Effector CD8-positive, alpha-beta T cell (primary cell): ENCODE measurements at places on chromosomes 7 and 10.

GRCh38 chr10:62652564-62652963, 152.0 kb upstream of the ADO start:
- no peak for DNase-seq

- DNase-seq = no peak
Observed at GRCh38 chr7:39217783-39218182, 240.1 kb downstream of the POU6F2 start.

- no peak for DNase-seq
Observed at GRCh38 chr7:95322854-95323253, 1.5 kb downstream of the PON1 start.

- DNase-seq = no peak
Observed at GRCh38 chr10:78341953-78342614, 308.4 kb downstream of the RPS24 start.

DNA sequence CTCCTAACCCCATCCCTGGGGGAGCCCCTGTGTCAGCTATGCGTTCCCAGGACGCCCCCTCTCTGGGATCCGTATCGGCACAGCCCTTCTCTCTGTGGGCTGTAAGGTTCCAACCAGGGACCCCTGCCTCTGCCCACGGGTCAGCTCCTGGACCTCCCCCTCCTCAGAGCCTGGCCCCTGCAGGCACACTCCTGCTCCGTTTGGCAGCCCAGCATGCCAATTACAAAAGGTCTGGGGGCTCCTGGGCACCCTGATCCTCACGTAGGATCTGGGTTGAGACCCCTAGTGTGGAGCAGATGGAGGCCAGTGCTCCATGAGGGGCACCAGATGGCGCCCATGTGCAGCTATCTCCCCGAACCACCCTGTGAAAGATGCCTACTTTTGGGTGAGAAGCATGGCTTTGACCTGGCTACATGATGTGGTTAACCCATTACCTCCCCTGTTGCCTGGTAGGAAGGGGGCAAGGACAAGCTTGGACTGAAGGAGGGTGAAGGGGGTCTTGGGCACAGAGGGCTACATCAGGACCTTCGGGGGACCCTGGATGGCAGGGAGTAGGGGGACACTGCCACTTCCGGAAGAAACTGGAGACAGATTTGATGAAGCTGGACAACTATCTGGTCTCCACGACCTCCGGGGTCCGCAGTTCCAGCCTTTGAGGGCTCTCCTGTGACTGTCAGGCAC, 9.0 kb downstream of the TACR2 start:
- DNase-seq = no peak

DNA sequence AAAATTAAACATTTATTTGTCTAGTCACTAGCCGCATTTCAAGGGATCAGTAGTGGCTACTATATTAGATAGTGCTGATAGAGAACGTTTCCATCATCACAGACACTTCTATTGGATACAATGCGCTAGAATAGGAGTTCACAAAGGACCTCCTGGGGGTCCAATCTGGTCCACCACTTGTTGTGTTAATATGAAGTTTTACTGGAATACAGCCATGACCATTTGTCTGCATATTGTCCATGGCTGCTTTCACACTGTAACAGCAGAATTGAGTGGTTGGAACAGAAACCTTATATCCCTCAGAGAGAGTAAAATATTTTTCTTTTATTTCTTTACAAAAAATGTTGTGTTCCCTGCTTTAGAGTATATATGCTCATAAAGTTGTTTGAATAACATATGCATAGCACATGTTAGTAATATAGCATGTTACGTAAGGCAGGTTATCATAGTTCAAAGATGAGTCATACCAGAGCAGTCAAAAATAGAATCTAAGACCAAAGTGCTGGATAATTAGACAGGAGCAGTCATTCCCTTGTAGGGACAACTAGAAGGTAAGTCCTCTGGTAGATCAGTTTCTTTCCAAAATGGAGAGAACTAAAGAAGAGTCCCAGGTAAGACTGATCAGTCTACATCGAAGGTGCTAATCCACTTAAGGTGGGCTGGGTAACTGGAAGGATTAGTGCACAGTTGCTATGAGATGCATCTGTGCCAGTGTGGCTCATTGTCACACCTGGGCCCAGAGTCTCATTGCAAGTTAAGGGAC, 14.9 kb downstream of the BZW2 start:
- no peak for DNase-seq

- DNase-seq = no peak
Observed at GRCh38 chr7:104299323-104299722, 29.1 kb upstream of the LHFPL3 start.
